Regular cardiac myocyte (primary cell): ENCODE measurements at places on chromosomes 1 and 21. TPM values are rescaled to one million over a fixed set of nuclear protein-coding genes. Genes with fewer than 3 reads are reported as not detected.

Gene ATAD3A
- 18.9 and 64.2 TPM in 2 replicates for total RNA-seq

Gene LCE1A
- not detected in 2 replicates for total RNA-seq

Gene LRRC53
- not detected in 2 replicates for total RNA-seq

Gene LEMD1
- not detected in 2 replicates for total RNA-seq

Gene CD5L
- total RNA-seq, result not detected in 2 replicates

Gene HFM1
- total RNA-seq, result under 0.01 and 0.28 TPM in 2 replicates

Gene GRIK1
- total RNA-seq, result under 0.01 TPM in 1 of 2 replicates, not detected in the other

Gene AMY1B
- total RNA-seq, result not detected in 2 replicates

Gene TADA1
- 11.8 and 12.5 TPM in 2 replicates for total RNA-seq

Gene PRRX1
- 101 and 189 TPM in 2 replicates for total RNA-seq

Gene STUM
- under 0.01 TPM in 1 of 2 replicates, not detected in the other for total RNA-seq

Gene OSBPL9
- total RNA-seq, result 72.3 and 129 TPM in 2 replicates

Gene CADM3
- 0.28 TPM in 1 of 2 replicates, not detected in the other for total RNA-seq

Gene PROK1
- total RNA-seq, result not detected in 2 replicates

Gene SLFNL1
- total RNA-seq, result under 0.01 and 0.28 TPM in 2 replicates

Gene SLC1A7
- total RNA-seq, result 0.58 and 1.1 TPM in 2 replicates

Gene TRIM58
- total RNA-seq, result 1.1 and 3.1 TPM in 2 replicates

Gene SYTL1
- under 0.01 TPM in 1 of 2 replicates, not detected in the other for total RNA-seq

Gene HTR6
- not detected in 2 replicates for total RNA-seq

Gene SLAMF1
- total RNA-seq, result not detected in 2 replicates

Gene SPATA45
- total RNA-seq, result 1.1 TPM in 1 of 2 replicates, not detected in the other

Gene MEAF6
- total RNA-seq, result 62.7 and 78.4 TPM in 2 replicates
